Kidney glomerular epithelial cell (primary cell): ENCODE measurements at places on chromosomes 11 and 22.

DNA sequence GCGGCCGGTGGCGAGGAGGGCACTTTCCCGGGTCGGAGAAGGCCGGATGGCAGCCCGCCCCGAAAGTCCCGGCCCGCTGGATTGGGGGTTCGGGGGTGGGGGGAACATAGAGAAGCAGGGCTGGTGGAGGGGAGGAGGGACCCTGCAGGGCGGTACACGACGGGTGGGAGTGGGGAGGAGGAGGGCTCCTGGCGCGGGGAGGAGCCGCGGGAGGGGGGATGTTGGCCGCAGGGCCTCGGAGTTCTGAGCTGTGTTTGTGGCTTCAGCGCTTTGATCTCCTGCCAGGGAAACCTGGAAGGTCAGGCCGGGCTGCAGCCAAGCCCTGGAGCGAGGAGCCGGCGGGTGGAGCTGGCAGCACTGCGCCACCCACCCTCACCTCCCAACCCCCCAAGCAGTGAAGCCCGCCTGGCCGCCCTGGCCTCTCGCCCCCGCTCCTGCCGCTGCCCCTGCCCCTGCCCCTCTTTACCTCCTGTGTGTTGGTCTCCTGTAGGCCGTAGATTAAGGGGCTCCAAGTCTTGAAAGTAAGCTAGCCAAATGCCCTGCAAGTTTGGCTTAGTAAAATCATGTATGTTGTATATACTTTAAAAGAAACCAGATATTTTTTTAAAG lies 30.9 kb downstream of the C22orf31 start:
- DNase-seq: peak; percentile 94

GRCh38 chr22:22111267-22111751 lies 128.7 kb upstream of the TOP3B start:
- DNase-seq: peak; percentile 94

GRCh38 chr22:30305519-30305905 lies 16.2 kb upstream of the CASTOR1 start:
- no peak for DNase-seq

- no peak for DNase-seq
Observed at GRCh38 chr11:119000906-119001305, 3.0 kb downstream of the CENATAC start.

- no peak for DNase-seq
Observed at GRCh38 chr22:19707347-19708290, 6.7 kb upstream of the SEPTIN5 start.

GRCh38 chr11:70111269-70112016 lies 33.3 kb downstream of the ANO1 start:
- no peak for DNase-seq

- DNase-seq: peak; percentile 96
Observed at GRCh38 chr22:18031695-18032454, 7.5 kb upstream of the MICAL3 start.

GRCh38 chr22:37165940-37166674 lies 16.4 kb upstream of the IL2RB start:
- no peak for DNase-seq

- no peak for DNase-seq
Observed at GRCh38 chr11:128315933-128316332, 271.4 kb downstream of the ETS1 start.

- DNase-seq: peak; percentile 55
Observed at GRCh38 chr22:28112190-28112544, 193.1 kb upstream of the PITPNB start.

GRCh38 chr11:70790671-70791300 lies 392.5 kb downstream of the CTTN start:
- no peak for DNase-seq

DNA sequence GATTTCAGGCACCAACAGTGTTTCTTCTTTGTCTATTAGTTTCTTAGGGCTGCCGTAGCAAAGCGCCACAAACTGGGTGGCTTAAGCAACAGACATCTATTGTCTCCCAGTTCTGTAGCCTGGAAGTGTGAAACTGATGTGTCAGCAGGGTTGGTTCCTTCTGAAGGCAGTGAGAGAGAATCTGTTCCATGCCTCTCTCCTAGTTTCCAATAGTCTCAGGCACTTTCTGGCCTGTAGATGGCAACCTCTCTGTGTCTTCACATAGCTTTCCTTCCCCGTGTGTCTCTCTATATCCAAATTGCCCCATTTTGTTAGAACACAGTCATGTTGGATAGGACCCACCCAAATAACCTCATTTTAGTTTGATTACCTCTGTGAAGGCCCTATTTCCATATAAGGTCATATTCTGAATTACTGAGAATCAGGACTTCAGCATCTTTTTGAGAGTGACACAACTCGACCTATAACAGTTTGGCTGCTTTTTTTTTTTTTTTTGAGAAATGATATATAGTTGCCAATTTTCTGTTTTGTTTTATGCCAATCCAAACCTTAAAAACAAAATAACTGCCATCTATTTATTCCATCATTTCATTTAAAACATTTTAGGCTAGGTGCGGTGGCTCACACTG lies 108.2 kb downstream of the SLC36A4 start:
- DNase-seq: peak; percentile 54

- no peak for DNase-seq
Observed at GRCh38 chr22:50299785-50300619, 7.4 kb downstream of the PLXNB2 start.

GRCh38 chr22:39207141-39208012 lies 37.4 kb downstream of the PDGFB start:
- peak; percentile 38 for DNase-seq

DNA sequence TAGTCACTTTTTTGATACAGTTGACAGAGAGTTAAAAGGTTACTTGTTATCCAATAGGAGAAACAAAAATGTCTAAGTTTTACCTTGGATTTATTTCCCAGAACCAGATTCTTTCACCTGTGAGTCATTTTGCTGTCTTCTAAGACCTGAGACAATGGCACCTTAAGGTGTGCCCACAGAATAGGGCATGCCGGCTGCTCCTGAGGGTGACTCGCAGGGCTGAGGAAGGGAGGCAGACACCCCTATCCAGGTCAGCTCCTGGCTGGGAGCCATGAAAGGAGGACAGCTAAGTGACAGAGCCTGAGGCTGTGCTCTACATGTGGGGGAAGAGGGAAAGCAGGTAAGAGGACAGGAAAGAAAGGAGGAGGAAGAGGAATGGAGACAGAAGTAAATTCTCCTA lies 67.8 kb downstream of the RASSF10 start:
- DNase-seq: no peak

- no peak for DNase-seq
Observed at GRCh38 chr22:38737302-38738060, 18.3 kb downstream of the SUN2 start.

DNA sequence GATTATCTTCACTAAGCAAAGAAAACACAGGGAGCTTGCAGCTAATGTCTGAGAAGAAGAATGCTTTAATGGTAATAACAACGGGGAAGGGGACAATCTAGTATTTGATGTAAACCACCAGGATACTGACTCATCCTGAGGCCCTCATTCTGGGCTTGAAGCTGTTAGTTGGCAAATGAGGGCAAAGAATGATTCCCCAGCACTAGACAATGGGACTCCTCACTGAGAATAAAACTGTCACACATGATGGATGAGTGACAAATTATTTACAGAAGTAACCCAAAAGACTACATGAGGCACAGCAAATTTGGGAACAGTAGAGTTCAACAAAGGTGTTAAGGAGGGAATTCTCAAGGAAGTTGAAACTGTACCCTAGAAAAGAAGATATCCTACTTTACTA lies 76.3 kb downstream of the FAM168A start:
- DNase-seq: peak; percentile 48

- DNase-seq: no peak
Observed at GRCh38 chr22:38942702-38943101, 14.7 kb upstream of the APOBEC3A start.

DNA sequence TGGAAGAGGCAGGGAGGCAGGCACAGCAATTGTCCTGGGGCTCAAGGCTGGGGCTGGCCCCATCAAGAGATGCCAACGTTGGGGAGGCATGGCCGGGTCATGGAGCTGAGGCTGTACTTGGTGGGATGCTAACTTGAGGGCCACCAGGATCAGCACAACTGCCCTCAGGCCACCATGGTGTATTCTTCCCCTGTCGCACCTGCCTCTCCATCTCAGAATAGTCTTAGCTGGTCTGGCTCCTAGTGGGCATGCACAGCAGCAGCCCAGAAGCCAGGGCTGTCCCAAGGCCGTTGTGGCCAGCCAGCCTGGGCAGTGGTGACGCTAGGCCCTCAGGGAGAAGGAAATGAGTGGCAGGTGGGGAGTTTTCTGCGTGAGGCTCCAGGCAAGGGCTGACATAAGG lies 91.3 kb downstream of the DHCR7 start:
- no peak for DNase-seq

- no peak for DNase-seq
Observed at GRCh38 chr11:40405614-40406013, 1053.8 kb downstream of the LRRC4C start.

GRCh38 chr11:127269911-127270310 lies 269.3 kb upstream of the KIRREL3 start:
- no peak for DNase-seq
